Hematopoietic multipotent progenitor cell treated with erythropoietin and hydrocortisone succinate and interleukin-3 and kit ligand, for 4 days (in vitro differentiated cells): ENCODE measurements at places on chromosomes 1 and 21.

DNA sequence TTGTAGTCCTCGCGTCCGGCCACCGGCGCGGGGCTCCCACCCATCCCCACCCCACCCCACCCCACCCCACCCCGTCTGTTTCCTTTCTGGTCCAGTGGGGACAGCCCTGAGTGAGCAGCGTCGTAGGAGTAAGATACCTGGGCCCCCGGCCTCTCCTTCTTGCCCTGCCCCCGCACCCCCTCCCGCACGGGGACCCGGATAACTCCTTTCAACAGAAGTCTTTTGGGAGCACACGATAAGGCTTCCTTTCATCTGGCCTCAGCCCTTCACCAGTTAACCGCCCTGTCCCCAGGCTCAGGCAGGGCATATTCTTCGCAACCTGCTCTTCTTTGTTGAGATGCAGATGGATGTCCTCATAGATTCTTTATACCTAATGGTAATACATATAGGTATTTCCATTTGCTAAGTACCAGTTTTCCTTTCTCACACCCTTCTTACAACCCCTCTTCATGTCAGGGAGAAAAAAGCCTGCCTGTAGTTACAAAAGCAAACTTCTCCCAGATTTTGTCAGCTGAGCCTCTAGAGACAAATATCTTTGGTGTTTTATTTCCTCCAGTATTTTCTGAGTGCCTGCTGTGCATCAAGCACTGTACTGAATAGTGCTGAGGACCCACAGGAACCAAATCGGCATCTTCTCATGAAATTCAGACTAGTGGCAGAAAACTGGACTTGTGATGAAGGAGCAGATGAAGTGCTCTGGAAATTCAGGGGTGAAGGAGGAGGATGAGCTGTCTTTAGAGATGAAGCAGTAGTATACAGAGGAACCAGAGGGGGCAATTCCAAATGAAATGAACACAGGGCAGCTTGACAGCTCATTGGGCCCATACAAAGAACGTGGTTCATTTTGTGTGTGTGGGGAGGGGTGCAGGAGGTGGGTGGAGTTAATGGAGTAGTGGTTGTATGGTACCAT lies 33.6 kb downstream of the SLC2A1 start:
- peak; percentile 93 for DNase-seq

GRCh38 chr1:29133861-29134694 lies 10.4 kb upstream of the TMEM200B start:
- DNase-seq: no peak

GRCh38 chr1:1024771-1025699 lies 5.1 kb downstream of the AGRN start:
- DNase-seq: no peak

DNA sequence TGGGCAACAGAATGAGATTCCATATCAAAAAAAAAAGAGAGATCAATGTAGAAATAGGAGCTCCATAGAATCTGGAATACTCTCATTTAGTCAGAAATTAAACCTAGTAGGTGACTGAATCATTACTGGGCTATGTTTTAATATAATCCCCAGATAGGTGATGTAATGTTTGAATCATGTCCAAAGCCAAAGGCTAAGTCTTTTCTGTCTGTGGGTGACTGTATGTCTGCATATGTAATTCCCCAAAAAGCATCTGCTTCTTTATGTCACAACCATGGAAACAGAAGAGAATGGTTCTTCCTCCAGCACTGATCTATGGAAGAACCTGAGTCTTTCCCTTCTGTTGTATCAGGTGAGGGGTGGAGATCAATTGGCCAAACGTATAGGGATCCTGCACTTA lies 5.8 kb downstream of the LAMC2 start:
- no peak for DNase-seq

GRCh38 chr1:2865571-2866421 lies 64.3 kb upstream of the TTC34 start:
- DNase-seq: no peak

DNA sequence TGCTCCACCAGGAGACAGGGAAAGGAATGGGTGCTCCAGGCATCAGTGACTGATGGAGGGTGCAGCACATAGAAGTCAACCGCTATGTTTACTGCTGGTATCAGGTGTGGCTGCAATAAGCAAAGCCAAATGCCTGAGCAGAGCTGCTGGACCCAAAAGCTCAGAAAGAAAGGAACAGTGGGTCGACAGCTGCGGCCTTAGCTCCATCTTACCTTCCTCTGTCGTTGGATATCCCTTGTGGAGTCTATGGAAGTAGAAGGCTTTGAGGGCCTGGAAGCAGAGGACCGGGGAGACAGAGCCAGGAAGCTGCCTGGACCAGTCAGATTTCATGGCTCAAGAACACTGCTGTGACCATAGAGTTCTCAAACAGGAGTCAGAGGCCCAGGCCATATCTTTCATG lies 45.3 kb downstream of the RIMS3 start:
- DNase-seq: no peak

GRCh38 chr1:174230399-174230798 lies 71.1 kb downstream of the RABGAP1L start:
- peak; percentile 78 for DNase-seq

DNA sequence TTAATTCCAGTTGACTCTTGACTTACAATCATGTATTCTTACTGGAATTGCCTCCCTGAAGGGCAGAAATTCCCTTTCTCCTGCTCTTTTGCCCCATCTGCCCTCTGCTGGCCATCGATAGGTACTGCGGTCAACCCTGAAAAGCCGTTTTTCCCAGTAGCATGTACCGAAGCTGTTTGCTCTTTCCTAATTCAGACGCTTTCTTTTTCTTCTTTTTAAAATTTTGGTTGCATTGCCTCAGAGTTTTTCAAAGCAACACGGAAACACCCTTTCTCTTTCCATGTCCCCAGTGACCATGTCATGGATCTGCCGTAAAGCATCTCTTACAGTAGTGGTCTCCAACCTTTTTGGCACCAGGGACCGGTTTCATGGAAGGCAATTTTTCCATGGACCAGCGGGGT lies 164.2 kb upstream of the C1orf21 start:
- DNase-seq: peak; percentile 68

DNA sequence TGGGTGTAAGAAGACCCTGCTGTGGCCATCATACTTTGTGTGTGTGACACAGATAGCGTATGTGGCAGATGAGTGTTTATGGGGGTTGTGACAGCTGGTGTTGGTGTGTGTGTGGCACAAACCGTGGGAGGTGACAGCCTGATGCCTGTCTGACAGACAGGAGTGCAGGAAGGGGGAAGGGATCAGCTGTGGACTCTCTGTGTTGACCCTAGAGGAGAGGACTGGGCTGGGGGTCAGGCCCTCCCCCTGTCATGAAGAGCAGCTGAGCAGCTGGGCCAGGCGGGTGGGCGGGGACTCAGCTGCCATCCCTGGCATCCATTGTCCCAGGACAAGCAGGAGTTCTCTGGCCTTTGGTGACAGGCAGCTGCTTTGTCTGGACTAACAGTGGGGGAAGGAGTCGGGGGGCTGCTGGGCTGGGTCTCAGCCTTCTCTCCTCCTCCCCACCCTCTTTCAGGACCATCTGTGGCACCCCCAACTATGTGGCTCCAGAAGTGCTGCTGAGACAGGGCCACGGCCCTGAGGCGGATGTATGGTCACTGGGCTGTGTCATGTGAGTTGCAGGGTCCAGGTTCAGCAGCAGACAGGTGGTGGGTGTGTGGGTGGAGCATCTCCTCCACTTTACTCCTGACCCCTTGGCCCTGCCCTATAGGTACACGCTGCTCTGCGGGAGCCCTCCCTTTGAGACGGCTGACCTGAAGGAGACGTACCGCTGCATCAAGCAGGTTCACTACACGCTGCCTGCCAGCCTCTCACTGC lies 2.3 kb downstream of the PLK3 start:
- no peak for DNase-seq

GRCh38 chr1:179971563-179972496 lies 17.2 kb downstream of the CEP350 start:
- DNase-seq: peak; percentile 77

DNA sequence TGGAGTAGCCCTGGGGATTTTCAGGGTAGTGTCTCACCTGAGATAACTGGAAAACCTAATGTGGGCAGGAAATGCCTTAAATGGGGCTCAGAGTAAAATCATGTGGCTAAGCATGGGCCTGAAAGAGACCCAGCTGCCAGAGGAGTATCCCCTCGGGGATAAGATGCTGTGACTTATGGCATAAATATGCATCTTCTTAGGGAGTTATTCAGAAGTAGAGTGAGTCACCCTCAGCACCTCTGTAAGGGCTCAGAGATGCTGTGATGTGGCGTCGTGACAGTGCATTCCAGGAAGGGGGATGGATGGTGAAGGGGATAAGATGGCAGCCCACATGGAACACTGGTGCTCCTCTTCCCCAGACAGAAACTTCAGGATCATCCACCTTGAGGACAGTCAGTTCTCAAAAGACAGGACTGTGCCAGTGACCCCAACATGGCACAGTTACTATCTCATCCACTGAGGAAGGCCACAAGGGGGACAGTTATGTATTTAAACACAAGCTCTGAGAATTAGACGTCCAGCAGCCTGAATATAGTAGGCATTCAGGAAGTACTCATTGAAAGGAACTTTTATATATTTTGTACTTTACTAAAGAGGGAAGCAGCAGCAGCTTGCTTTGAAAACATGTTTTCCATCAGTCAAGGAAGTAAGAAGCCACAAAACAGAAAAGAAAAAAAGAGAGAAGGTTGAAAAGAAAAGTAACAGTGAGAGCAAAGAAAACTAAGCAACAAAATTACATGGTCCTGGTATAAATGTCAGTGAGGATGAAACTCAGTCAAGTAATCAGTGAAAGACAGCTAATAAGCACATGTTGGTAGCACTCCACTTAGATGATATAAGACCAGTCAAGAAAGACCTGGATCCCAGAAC lies 8.3 kb downstream of the IL24 start:
- no peak for DNase-seq

DNA sequence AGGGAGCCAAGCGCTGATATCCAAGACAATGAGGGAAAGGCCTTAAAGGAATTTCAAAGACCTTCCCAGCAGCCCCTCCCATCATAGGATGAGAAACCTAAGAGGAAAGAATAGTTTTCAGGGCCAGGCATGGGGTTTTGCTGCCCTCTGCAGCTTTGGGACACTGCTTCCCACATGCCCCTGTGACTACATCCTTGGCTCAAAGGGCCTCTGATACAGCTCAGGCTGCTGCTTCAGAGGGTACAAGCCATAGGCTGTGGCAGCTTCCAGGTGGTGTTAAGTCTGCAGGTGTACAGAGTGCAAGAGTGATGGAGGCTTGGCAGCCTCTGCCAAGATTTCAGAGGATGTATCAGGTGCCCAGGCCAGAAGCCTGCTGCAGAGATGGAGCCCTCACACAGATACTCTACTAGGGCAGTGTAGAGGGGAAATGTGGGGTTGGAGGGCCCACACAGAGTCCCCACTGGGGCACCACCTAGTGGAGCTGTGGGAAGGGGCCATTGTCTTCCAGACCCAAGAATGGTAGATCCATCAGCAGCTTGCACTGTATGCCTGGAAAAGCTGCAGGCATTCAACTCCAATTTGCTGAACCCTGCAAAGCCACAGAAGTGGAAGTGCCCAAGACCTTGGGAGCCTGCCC lies 125.8 kb downstream of the SLC45A1 start:
- peak; percentile 38 for DNase-seq

GRCh38 chr1:1900883-1901640 lies 10.2 kb upstream of the GNB1 start:
- no peak for DNase-seq

GRCh38 chr1:199084293-199084692 lies 445.5 kb downstream of the PTPRC start:
- peak; percentile 37 for DNase-seq

- no peak for DNase-seq
Observed at GRCh38 chr21:42522271-42522670, 8.6 kb downstream of the SLC37A1 start.

- no peak for DNase-seq
Observed at GRCh38 chr1:29697391-29697780, 461.1 kb downstream of the PTPRU start.

DNA sequence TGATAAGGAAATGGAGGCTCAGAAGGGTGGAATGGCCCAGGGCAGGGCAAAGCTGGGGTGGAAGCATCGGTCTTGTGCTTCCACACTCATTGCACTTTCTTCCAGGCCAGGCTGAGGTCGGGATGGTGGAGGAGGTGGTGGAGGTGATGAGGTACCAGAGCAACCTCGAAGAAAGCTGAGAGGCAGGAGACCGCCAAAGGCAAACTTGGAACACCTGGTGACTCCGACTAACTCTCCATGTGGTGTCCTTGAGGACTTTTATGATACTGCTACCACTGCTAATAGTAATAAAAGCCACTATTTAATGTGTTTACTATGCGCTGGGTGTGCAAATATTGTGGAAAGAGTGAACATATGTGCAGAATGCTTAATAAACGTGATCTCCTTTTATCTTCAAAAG lies 16.9 kb upstream of the BTG2 start:
- DNase-seq: no peak

DNA sequence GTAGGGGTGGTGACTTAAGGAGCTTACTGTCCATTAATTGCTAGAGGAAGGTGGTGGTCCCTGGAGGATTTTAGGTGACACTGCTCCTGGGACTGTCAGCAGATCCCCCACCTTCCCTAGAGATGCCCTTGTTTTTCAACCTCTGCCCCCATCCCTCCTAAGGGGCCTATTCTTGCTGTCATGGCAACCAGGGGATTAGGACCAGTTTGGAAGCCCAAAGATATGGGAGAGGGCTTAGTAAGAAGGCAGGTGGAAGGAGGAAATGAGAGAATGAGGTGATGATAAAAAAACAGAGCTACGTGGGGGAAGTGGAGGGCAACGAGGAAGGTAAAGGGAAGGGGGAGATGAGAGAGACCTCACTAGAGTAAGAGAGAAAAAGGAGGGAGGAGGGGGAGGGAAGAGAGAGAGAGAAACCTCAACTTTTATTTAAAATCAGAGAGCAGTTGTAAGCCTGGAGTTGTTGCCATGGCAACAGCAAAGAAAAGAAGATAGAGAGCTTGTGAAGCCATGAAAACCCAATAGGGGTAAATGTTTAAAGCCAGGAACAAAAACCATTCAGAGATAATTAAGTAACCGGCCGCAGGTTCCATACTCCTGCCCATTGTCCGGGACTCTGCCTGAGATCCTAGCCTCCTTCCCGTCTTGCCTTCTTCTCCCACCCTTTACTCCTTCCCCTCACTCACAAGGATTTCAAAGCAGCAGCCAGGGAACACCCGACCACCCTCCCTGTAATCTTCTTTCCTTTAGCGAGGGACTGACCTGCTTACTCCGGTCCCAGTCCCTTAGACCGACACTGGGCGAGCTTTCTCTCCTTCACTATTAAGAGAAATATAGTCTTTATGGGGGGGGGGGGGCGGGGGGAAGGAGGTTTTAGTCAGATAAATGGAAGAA lies 20.6 kb downstream of the KIRREL1 start:
- no peak for DNase-seq

GRCh38 chr21:45149021-45149420 lies 74.6 kb downstream of the ADARB1 start:
- no peak for DNase-seq

DNA sequence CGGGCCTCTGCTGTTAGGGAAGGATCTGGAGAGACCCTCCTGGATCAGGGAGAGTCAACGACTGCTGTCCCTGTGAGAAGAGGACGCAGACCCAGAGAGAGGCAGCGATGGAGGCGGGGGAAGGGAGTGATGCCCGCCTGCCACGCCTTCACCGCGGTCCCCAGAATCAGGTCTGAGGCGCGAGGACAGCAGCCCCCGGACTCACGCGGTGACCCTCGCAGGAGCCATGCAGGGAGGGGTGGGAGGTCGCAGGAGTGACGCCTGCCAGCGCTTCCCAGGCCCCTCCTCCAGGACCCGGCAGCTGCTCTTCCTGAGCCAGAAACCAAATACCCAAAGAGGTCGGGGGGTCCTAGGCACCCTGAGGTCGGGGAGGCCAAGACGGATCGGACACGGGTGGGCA lies 6.2 kb upstream of the TNFRSF4 start:
- no peak for DNase-seq

- no peak for DNase-seq
Observed at GRCh38 chr1:47687631-47688460, 250.0 kb downstream of the FOXD2 start.
